ENCODE measurements at places on chromosomes 7 and 10.
A peak's percentile ranks its signal among the peaks of the same experiment; 100 is the strongest.

- DNase-seq = no peak
Measured at GRCh38 chr7:75534727-75535307, 42.7 kb downstream of the SPDYE5 start.

GRCh38 chr10:112460366-112460765 lies 13.4 kb downstream of the VTI1A start:
- no peak for DNase-seq

DNA sequence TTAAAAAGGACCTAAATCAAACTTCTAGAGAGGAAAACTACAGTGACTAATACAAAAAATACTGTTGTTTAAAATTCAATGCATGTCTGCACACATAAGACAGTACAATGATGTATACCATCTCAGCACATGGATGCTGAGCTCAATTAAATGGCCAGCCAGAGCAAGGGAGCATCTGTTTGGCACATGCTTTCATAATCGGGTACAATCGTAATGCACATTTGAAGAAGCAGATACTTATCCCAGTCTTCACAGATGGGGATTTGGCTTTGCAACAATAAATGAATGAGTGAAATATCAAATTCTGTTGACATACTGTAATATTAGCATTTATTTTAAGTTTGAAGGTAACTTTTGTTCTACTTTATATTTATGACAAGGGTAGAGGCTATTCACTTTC lies 187.8 kb downstream of the CRPPA start:
- DNase-seq = no peak

- no peak for DNase-seq
Measured at GRCh38 chr7:128121711-128122530, 90.7 kb upstream of the LRRC4 start.

GRCh38 chr7:88746126-88746525 lies 13.4 kb upstream of the ZNF804B start:
- no peak for DNase-seq

DNA sequence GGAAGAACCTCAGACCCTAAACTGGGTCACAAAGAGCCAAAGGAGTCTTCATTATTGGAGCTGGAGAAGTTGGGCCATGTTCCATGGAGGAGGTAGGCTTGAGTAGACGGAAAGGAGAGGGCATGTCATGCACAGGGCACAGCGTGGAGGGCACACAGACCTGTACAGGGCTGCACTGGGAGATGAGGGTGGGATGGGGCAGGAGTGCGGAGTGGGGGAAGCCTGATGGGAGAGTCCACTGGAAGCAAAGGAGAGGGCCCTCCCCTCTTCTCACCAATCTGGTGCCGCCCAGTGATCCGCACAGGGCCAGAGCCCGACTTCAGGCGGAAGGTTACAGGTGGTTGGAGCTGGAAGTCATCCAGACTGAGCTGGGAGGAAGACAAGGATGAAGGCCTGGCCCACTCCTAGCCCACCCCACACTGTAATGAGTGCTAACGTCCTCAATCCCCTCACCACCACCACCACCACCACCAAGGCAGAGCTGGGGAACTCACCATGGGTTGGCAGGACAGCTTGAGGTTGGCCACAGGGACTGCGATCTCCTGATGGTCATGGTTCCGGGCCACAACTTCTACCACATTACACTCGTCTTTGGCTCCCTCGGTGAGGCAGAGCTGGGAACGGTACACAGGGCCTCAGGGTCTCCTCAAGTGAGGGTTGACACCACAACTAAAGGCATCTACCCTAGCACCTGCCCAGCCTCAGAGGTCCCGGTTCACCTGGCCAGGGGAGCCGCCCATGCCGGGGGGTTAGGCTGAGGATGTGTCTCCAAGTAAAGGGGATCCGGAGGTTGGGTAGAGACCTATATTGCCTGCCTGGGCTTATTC lies 1.0 kb downstream of the NPM3 start:
- DNase-seq = no peak

DNA sequence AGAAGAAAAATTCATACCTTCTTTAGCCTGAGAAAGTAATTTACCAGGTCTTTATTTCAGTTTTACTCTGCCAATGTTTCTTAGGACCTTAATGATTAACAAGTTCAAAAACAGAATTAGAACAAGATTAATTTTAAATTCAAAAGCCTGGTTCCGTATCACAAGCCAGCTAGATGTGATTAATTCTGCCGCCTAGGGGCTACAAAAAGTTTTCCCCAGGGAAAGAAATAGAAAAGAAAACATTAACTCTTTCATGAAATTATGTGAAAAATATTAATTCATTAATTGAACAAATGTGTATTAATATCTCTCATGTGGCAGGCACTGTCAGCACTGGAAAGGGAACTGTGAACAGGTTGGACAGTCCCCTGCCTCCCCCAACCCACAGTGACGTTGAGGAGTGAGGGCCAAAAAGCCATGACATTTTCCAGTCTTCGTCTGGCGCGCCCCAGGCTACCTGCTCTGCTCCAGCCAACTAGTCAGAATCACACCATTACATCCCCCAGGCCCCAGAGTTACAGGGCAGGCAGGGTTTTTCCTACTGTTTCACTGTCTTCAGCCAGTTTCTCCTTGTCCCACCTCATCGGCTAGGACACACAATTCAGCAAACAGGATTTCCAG lies 20.1 kb downstream of the TMEM176A start:
- no peak for DNase-seq

- no peak for DNase-seq
Measured at GRCh38 chr10:79090134-79090803, 21.5 kb downstream of the ZMIZ1 start.

GRCh38 chr10:15349112-15349511 lies 22.0 kb downstream of the FAM171A1 start:
- no peak for DNase-seq

DNA sequence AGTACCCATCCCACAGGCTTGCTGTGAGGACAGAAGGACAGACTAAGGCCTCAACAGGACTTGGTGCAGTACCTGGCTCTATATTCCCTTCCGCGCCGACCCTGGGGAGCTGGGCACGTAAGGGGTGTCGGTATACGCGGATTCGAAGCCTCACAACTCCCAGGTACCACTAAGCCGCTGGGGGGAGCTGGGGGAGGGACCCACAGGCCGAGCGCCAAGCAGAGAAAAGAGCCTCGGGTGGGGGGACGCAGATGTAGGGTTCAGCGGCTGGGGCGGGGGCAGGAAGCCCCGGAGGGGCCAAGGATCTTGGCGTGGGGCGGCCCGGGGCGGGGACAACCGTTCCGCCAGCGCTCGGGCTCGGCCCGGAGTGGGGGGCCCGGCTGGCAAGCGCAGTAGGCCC lies 126.4 kb upstream of the ZNF746 start:
- DNase-seq = peak; percentile 30

DNA sequence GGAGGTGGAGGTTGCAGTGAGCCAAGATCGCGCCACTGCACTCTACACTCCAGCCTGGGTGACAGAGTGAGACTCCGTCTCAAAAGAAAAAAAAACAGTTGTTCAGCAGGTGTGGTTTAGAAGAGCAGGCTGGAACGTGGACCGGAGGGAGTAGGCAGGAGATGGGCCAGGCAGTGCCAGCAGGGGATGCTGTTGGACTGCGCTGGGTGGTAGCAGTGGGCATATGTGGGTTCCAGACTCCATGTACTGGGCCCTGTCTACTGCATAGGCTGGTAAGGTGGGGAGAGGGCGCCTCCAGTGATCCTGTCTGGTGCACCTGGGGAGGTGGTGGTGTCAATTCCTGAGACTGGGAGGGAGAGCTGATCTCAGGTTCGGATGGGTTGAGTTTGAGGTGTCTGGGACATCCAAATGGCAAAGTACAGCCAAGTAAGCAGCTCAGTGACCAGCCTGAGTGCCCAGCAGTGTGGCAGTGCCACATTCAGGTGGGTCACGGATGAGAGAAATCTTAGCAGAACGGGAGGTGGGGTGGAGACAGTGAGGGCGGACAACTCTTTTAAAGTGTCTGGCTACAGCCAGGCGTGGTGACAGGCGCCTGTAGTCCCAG lies 25.9 kb downstream of the SFXN4 start:
- peak; percentile 64 for DNase-seq

GRCh38 chr7:2157473-2158279 lies 75.1 kb downstream of the MAD1L1 start:
- DNase-seq = peak; percentile 46

- DNase-seq = no peak
Measured at GRCh38 chr10:110077436-110078130, 69.8 kb downstream of the ADD3 start.

DNA sequence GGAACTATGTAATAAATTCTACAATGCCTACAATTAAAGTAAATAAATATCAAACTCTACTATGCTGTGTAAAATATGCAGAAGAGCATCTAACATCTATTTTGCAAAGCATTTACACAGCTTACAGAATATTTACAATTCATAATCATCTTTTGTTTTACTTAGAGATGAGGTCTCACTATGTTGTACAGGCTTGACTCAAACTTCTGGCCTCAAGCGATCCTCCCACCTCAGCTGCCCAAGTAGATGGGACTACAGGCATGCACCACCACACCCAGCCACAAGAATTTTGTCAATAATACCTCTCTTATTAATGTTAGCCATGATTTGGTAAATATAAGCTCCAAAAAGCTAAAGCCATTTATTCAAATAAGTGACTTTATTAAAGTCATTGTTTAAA lies 21.9 kb upstream of the CAV2 start:
- no peak for DNase-seq

DNA sequence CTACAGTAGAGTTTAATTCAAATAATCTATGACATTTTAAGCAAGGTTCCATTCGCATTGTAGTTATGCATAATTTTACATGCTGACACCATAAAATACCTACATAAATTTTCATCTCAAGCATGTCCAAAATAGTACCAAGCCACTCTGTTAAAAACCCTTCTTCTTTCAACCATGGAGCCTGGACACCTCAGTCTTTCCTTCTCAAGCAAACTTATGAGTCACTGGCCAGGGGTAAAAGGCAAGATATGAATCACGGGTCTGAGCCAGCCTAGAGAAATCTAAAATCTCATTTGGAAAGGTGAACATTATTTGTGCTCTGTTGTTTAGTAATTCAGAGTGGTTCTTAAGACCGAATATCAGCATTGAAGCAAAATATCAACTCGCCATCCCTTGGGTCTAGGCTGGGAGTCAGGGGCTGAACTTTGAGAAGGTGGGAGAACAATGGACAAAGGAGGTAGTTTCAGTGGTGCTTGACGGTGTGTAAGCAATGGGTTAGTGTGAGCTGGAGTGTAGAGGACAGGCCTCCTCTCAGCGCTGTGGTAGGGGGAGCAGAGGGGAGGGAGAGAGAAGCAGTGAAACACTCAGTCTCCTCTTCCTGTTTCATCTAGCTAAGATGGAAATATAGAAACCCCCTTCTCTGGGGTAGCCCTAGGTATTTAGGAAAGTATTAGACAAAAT lies 19.1 kb upstream of the GPAM start:
- DNase-seq = no peak

DNA sequence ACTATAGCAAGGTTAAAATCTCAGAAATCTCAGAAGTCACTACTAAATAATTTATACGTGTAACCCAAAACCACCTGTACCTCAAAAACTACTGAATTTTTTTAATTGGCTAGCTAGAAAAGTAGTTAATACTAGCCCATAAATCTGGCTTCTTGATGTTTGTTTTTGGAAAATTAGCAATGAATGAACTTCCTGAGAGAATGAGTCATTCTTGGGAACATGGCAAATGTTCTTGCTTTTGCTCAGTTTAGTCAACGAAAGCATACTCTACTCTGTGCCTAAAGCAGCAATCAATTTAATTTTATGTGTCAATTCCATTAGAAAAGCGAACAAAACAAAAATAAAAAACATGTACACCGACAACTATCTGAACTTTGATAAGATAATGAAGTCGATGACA lies 69.2 kb downstream of the SEMA3E start:
- DNase-seq = no peak

DNA sequence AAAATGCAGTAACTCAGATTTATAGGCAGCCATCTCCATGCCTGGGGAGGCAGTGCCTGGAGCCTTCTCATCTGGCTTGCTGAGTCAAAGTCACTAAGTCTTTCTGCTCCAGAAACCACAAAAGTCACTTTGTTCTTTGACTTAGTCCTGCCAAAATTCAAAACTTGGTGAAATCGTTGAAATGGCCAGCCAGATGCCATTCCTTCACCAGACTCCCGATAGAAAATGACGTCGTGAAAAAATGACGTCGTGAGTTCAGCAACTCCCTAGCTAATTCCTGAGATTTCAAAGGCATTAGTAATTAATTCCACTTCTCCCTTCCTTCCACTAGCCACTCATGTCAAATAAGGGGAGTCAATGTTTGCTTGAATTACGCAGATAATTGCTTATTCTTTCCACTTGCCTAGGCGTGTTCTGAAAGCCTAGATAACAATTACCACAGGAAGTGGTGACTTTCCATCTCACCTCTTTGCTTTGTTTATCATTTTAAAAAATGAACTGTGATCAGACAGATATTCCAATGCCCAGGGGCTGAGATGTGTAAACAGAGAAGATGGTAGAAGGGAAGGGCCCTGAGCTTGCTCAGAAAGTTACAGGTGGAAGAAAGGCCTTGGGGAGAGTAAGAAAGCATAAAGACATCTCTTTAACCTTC lies 48.5 kb upstream of the OSBPL3 start:
- no peak for DNase-seq

GRCh38 chr7:151834271-151835035 lies 42.5 kb downstream of the PRKAG2 start:
- no peak for DNase-seq

DNA sequence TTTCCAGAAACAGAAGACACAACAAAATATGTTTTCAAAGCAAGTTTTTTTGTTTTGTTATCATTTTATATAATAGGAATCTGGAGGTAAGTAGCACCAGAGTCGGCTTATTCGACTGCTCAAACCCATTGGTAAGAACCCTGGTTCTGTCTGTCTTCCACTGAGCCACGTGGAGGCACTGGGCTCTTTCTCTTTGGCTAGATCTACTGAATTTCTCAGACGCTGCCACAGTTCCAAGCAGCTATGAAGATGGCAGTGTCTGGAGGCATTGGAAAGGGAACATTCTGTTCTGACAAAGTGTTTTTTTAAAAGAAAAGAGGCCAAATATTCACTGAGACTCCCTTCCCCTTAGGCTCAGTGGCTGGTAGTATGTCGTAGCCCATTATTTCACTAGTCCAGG lies 338.8 kb downstream of the NRG3 start:
- DNase-seq = no peak

DNA sequence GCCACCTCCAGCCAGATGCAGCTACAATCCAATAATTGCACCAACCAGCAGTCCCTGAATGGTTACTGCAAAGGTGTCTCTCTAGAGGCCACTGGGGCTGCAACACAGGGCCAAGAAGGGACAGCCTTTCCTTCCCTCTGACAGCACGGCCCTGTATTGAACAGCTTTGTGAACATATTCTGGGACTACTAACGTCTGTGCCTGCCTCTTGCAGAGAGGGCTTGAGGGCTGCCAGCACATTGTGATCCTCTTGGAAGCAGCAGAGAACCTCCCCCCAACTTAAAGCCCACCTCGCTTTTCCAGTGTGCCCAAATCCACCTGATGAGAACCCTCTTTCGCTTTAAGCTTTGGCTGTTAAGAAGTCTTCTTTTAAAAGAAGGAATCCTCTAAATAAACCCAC lies 415.9 kb downstream of the RPS24 start:
- no peak for DNase-seq

- DNase-seq = no peak
Measured at GRCh38 chr10:123544986-123545385, 121.2 kb upstream of the GPR26 start.
